SJCRH30 (cell line): ENCODE measurements at places on chromosomes 11 and 22. TPM values are rescaled to one million over a fixed set of nuclear protein-coding genes. Genes with fewer than 3 reads are reported as not detected.

SGSM1 gene
- total RNA-seq = not detected in 2 replicates

ME3 gene
- not detected in 2 replicates for total RNA-seq

KCTD21 gene
- 2.2 TPM in 2 replicates for total RNA-seq

APOC3 gene
- not detected in 2 replicates for total RNA-seq

NXPE4 gene
- not detected in 2 replicates for total RNA-seq

HSD17B12 gene
- 84.6 and 88.9 TPM in 2 replicates for total RNA-seq

LGR4 gene
- total RNA-seq = 40.0 and 44.2 TPM in 2 replicates

KIAA1671 gene
- total RNA-seq = 19.7 and 20.4 TPM in 2 replicates

NPAS4 gene
- total RNA-seq = not detected in 2 replicates

KCNQ1OT1 gene
- 8.5 and 12.3 TPM in 2 replicates for total RNA-seq

C11orf91 gene
- total RNA-seq = 0.15 TPM in 1 of 2 replicates, not detected in the other

KRTAP5-7 gene
- not detected in 2 replicates for total RNA-seq

HIKESHI gene
- 78.6 and 85.1 TPM in 2 replicates for total RNA-seq

BLID gene
- not detected in 2 replicates for total RNA-seq

OR5A1 gene
- not detected in 2 replicates for total RNA-seq

MS4A4A gene
- total RNA-seq = not detected in 2 replicates
